Spinal cord (tissue), 10 donors: ENCODE measurements at places on chromosomes 5 and 9. TPM values are rescaled to one million over a fixed set of nuclear protein-coding genes. Genes with fewer than 3 reads are reported as not detected.

Gene CDC20B
- 1.9 TPM for total RNA-seq

DNA sequence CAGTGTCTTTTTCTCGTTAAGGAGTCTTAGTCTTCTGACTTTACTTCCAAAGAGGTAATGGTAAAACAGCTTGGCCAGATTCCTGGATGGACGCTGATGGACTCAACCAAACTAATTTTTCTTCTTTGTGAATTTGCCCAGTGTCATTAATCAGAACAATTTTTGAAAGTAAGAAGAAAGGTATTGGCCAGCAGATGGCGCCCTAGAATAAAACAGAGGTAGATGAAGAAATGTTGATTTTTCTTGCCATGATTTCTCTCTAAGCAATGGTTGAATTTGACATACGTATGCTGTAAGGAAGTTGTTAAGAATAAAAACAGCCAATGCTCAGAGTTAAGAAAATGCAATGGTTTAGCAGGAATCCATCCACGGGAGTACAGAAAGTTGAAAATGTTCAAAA, 500.0 kb downstream of the DIRAS2 start:
- no peak for DNase-seq
- H3K27ac ChIP-seq: no peak overlapping the region
- no peaks in the 10 kb centered on the region for H3K36me3 ChIP-seq
- H3K4me1 ChIP-seq: peaks cover 3% of the 10 kb centered on the region
- no peak overlapping the region for H3K4me3 ChIP-seq

Gene ANKRD31
- 0.59 TPM for total RNA-seq

Gene CDO1
- total RNA-seq: 64.3 TPM

- H3K4me1 ChIP-seq: peaks cover 4% of the 10 kb centered on the region
- no peak for DNase-seq
- no peaks in the 10 kb centered on the region for H3K27me3 ChIP-seq
- H3K27ac ChIP-seq: no peak overlapping the region
- peaks cover 2% of the 10 kb centered on the region for H3K36me3 ChIP-seq
These were observed 73.6 kb upstream of the ZNF622 start for GRCh38 chr5:16539169-16539666.

Gene C1QTNF2
- 6.2 TPM for total RNA-seq

Gene C9orf85
- 17.3 TPM for total RNA-seq

DNA sequence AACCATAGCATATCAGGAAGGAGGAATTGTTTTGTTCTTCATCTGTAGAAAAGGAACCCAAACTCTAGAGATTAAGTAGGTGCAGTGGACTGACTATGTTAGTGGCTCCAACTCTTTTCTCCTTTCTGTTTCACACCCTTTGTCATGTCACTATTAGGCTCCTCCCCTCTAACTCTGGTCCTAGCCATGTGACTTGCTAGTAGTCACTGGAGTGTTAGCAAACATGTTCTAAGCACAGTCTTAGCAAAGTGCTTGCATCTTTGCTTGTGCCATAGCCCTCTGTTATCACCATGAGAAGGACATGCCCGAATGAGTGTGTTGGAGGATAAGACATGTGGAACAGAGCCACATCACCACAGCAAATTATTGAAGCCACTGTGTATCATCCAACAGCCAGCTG, 55.4 kb upstream of the PPP3R2 start:
- no peaks in the 10 kb centered on the region for H3K27me3 ChIP-seq
- H3K4me3 ChIP-seq: no peak overlapping the region
- DNase-seq: no peak
- H3K36me3 ChIP-seq: no peaks in the 10 kb centered on the region
- no peak overlapping the region for H3K27ac ChIP-seq

DNA sequence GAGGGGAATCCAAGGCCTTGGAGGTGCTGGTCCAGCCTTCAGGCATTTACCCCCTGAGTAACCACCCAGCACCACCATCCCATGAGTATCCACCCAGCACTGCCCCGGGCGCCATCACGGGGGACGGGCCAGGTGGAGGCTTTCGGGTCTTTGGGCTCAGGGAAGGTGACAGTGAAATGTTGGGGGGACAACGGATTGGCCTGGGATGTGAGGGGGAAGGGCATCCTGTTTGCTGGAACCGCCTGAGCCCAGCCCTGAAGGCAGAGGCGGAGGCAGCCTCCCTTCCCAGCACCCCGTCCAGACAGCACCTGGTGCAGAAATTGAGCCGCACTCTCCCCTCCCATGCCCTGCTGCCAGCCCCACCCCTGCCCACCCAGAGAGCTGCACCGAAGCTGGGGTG, 17.0 kb downstream of the ASS1 start:
- no peak overlapping the region for H3K4me3 ChIP-seq
- peaks cover 31% of the 10 kb centered on the region for H3K4me1 ChIP-seq
- peaks cover 12% of the 10 kb centered on the region for H3K36me3 ChIP-seq
- peaks cover 58% of the 10 kb centered on the region for H3K27me3 ChIP-seq
- no peak for DNase-seq

DNA sequence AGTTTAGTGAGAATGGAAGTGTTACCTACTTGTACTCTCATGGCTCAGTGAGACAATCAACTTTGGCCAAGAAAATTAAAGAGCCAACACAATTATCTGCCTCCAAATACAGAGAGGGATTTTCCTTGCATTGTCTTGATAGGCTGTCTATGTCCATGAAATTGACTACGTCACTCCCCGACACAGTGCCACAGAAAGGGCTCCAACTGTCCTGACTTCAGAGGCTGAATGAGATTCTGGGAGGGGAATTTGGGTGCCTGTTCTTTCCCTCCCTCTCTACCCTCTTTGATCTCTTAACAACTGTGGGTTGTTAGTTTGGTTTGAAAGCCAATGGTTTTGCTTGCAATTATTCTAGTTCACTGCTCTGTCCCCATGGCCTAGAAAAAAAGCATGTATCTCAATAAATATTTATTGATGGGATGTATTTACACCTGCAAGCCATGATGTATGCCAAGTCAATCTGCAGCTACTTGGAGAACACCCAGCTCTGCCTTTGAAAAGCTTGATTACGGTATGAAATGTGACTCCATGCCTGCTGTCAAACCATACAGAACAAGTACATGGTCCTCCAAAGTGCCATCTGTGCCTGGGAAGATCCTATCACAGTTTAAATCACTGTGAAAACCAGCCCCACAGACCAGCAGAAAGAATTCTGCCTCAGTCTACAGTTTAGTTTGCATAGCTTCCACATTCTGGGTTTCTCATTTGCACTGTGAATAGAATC, 37.3 kb downstream of the CAPSL start:
- no peak for DNase-seq
- H3K4me3 ChIP-seq: no peak overlapping the region
- H3K27ac ChIP-seq: no peak overlapping the region
- no peaks in the 10 kb centered on the region for H3K27me3 ChIP-seq

DNA sequence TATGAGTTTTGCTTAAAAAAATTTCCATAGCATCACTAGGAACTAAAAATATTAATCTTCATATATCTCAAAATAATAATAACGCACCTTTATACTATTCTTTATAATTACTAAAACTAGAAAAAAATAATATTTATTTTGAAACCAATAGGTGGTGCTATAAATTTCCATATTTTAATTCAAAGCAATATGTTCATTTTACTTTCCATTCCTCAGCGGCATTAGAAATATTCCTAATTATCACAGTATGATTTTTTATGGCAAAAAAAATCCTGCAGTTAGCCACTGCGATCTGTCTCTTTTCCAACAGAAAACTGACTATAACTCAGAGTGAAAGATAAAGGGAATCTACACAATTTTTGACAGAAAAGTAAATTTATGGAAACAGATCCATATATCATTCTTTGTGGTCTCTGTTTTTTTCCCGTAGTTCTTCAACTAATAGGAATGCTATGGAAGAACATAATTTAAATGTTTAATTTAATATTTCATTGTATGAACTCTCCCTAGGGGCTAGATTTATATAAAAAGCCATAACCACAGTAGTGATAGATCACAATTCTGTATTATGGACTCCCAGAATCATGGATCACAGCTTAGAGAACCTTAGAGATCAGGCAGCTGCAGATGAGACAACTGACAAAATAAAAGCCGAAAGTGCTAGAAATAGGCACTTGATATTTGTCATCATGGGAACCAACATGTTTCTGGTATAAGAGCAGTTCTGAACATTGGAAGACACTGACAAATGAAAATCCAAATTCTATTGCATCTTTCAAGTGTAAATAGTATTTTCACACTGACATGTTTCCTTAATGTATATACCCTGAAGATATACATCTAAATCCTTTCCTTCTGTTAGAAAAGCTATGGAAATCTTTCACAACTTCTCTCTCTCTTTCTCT, 167.7 kb upstream of the MPDZ start:
- no peaks in the 10 kb centered on the region for H3K36me3 ChIP-seq
- no peak overlapping the region for H3K27ac ChIP-seq
- peaks cover 4% of the 10 kb centered on the region for H3K4me1 ChIP-seq
- peaks cover 4% of the 10 kb centered on the region for H3K27me3 ChIP-seq
- H3K4me3 ChIP-seq: no peak overlapping the region
